Stimulated activated CD8-positive, alpha-beta memory T cell treated with anti-CD3 and anti-CD28 coated beads, Interleukin-4, amount 100 ng/mL, for 1 hour (primary cell): ENCODE measurements at places on chromosomes 3 and 15.

DNA sequence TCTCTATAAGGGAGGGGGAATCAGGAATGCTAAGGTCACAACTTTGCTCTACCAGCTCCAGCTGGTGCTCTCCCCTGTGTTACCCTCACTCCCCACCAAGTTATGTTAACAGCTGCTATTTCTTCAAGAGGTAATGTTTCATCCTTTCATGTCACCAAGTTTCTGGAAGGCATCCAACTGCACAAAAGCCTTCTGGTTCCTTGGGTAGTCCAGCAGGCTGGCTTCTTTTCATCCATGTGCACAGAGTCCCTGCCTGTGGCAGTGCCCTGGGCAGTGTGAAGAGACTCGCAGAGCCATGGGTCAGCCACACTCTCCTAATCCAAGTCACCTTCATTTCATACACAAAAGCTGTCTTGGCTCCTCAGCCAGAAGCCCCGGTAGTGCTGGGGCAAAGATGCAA lies 737.5 kb upstream of the LMCD1 start:
- no peak for DNase-seq

DNA sequence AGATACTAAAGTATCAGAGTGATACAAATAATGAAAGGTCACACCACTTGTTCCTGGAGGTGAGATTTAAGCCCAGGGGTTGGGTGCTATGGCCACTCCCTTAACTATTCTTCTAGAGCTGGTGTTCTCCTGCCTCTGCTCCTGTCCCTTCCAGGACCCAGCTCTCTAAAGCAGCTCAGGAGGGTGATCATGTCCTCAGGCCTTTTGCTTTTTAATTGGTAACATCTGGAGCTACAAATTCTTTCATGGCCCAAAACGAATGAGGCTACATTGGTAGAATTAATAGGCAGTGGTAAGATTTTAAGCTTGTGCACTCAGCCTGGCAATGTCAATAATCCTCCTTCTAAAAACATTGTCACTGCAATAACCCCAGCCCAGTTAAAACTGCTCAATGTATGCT lies 38.2 kb upstream of the CNOT10 start:
- DNase-seq, result no peak

DNA sequence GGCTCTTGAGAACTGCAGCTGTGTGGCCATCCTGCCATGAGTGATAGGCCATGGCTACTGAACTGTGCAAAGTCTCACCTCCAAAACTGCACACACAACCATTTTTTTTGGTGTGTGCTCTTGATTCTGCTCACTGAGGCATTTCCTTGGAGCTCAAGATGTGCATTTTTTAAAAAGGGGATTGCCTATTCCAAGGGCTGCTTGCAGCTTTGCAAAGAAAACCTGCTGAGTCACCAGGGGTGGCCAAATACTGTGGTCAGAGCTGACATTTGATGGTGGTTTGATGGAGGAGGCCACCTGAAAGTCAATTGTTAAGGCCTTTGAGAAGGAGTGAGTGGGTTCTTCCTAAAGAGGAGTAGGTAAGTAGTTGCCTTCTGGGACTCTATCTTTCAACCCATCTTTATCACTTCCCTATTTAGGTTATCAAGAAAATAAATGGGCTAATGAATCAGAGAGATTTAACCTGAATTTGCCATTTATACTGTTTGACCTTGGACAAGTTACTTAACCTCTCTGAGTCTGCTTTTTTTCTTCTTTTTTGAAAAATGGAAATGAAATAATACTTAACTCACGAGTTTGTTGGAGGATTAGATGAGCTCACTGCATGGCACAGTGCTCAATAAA lies 87.9 kb downstream of the CHST2 start:
- DNase-seq, result no peak

DNA sequence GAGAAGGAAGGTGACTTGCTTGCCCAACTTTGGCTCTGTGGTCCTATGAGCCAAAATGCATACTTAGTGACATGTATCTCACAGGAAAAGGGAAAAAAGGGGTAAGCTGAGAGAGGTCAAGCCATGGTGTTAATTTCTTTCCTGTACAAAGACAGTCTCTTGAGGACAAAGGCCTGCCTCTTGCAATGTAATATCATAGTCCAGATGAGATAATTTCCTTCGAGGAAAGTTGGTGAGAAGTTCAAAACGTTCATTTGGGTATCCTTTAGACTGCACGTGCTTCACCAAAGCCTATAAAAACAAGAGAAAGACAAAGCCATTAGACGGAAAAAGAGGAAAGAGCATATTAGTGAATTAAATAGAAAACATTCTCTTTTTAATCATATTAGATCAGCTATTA lies 18.4 kb upstream of the TM4SF19 start:
- DNase-seq, result no peak

DNA sequence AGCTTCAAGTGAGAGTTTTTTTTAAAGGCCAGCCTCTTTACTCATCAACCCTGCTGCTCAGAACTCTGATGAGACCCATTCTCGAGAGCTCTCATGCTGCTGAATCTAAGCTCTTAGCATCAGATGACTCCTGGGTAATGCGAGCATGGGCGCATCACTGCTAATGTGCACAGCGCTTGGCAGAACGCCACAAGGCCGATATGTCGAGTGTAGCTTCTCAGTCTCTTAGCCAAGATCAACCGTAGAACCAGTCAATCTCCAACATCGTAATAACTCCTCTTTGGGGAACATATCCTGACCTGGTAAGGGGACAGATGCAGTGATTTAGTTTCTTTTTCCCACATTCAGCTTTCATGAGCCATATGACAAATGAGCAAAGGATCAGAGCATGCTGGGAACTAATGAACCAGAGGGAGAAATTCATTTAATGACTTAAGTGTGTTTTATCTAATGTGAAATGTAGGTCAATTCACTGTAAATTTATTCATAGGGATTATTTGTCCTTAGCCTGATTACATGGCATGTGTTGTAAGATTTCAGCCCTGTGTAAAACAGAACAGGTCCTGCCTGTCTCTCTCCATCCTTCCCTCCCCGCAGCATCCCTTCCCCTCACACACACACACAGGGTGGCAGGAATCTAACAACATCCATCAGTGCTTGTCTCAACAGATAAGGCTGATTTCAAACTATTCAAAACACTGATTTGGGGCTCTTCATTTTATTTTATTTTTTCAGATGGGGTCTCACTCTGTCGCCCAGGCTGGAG lies 195.4 kb upstream of the C2CD4B start:
- DNase-seq, result no peak
